Retinal pigment epithelial cell (primary cell): ENCODE measurements at places on chromosomes 2 and 18.
A peak's percentile ranks its signal among the peaks of the same experiment; 100 is the strongest.

GRCh38 chr2:132593171-132593570 lies 76.8 kb downstream of the LYPD1 start:
- DNase-seq, result peak; percentile 58

DNA sequence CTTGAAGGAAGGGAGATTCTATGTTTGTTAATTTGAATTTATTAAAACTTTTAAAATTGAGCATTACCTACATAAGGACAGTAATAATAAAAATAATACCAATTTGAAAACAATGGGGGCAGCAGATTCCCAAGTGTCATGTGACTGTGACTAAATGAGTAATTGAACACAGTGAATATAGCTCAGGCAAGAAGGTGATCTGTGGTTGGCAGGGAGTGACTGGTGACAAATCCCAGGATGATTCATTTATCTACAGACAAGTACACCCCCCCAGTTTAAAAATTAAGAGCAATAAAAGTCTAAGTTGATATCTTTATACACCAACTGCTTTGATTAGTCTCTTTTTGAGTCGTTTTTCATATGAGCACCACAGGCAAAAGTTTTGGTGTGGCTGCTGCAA lies 299.5 kb downstream of the ARHGAP15 start:
- DNase-seq, result no peak

DNA sequence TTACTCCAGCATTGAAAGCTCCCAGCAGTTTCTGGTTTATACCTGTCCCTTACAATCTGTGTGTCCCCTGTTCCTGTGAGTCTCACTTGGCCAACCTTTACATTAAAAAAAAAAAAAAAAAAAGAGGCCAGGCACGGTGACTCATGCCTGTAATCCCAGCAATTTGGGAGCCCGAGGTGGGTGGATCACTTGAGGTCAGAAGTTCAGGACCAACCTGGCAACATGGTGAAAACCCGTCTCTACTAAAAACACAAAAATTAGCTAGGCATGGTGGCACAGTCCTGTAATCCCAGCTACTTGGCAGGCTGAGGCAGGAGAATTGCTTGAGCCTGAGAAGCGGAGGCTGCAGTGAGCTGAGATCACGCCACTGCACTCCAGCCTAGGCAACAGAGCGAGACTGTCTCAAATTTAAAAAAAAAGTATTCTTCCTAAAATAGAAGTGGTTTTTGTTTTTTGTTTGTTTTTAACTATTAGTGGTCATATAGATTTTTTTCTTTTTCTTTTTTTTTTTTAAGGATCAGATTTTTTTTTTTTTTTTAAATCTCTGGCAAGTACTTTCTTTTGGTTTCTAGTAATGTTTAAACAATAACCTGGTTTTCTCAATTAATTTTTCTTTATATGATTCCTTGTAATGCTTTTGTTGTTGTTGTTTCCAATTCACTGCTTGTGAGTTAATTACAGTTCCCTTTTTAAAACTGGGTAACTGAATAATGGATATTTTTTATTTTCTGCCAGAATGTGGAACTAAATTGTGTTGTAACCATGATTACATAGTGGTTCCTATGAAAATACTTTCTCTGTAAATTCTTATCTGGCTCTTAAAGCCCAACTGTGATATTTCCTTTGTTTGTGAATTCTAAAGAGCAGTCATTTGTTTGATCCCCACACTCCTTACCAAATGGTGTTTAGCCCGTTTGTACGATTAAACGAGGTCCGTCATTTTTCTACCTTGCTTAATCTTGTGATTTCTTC lies 116.8 kb downstream of the CTAGE1 start:
- DNase-seq, result peak; percentile 67

DNA sequence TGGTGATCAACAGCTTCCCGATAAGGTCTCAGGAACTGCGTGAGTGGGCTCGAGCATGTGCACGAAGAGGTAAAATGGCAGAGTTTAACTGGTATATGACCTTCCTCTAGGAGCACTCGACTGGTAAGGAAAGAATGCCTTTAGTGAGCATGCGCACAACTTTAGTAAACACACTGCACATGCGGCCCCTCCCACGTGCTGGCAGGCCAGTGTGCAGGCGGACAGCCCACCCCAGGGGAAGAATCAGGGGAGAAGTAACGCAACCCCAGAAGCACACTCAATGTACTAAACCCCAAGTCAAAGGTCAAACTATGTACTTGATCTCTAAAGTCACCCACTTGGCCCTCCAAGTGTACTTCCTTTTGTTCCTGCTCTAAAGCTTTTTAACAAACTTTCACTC lies 28.7 kb upstream of the SLC25A52 start:
- DNase-seq, result no peak

DNA sequence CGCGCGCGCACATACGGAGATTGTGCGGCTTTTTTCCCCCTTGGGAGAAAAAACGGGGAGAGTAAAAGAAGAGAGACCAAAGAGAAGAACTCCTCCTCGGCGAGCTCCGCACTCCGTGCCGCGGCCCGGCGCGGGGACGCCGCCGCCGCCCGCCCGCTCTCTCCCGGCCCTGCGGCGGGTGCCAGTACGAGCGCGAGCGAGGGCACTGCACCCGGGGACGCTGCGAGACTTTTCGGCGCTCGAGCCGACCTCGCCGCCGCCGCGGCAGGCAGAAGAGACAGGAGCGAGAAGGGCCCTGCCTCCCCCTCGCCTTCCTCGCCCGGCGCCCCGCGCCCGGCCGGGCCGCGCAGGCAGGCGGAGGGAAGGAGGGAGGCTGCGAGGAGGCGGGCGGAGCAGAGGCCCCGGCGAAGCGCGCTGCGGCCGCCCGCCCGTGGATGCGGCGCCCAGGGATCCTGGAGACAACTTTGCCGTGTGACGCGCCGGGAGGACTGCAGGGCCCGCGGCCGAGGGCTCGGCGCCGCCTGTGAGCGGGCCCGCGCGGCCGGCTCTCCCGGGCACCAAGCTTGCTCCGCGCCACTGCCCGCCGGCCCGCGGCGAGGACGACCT lies 857 bp upstream of the INHBB start:
- no peak for DNase-seq

GRCh38 chr2:100643906-100644501 lies 81.2 kb downstream of the PDCL3 start:
- no peak for DNase-seq

- no peak for DNase-seq
Observed at GRCh38 chr18:40529478-40529877, 1425.6 kb upstream of the PIK3C3 start.

GRCh38 chr2:24511894-24512293 lies 20.8 kb downstream of the NCOA1 start:
- DNase-seq, result no peak

- no peak for DNase-seq
Observed at GRCh38 chr2:117698819-117699218, 115.7 kb upstream of the DDX18 start.

DNA sequence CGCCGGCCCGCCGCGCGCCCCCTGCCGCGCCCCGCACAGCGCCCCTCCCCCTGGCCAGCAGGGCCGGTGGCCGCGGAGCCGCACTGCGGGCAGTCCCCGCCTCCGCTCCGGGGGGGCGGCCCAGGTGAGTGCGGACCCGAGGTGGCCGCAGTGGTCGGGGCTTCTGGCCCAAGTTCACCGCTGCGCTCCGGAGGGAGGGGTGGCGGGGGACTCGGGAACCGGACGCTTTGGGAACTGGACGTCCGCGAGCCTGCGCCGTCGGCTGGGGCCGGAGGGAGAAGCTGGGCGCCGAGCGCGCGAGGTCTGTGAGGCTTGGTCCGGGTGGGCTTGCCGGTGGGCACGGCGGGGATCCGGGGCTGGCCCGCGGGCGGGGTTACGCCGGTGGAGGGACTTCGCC lies 591 bp upstream of the LDLRAD4 start:
- no peak for DNase-seq

- DNase-seq, result peak; percentile 97
Observed at GRCh38 chr2:205024822-205025518, 479.7 kb downstream of the PARD3B start.

GRCh38 chr2:12282780-12283695 lies 433.7 kb upstream of the TRIB2 start:
- no peak for DNase-seq

GRCh38 chr2:135066710-135067109 lies 14.6 kb downstream of the RAB3GAP1 start:
- DNase-seq, result no peak

- no peak for DNase-seq
Observed at GRCh38 chr2:60954139-60954538, 63.4 kb upstream of the PEX13 start.
